ENCODE measurements at places on chromosomes 7 and 10.

DNA sequence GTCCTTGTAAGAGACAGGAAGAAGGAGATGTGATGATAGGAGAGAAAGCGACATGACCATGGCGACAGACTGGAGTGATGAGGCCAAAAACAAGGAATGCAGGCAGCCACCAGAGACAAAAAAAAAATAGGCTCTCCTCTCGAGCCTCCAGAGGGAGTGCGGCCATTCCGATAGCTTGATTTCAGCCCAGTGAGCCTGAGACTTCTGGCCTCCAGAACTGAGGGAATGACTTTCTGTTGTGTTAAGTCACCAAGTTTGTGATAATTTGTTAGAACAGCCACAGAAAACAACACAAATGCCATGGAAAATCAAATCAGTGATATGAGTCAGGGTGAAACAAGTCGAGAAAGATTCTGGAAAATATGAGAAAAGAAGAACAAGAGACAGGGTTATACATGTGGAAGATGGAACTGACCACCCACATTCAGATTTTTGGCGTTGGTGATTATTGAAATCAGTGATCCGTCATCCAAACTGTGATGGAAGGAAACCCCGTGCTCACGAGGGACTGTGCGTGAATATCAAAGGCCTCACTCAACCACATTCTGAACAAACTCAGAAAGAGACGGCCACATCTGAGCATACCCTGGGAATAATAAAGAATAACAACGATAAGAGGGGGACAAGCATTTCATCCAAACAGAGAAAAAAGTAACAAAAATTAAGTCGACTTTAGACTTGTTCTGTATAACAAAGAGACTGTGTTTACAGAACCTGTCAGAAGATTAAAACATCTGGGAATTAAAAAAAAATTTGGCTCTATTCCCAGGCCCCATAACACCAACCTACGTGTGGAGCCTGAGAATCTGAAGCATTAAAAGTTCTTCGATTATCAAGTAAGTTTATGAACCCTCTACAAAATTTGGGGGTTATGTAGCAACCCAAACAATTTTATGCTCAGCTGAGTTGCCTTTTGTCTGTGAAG, 72.1 kb downstream of the EEPD1 start:
- no peak for DNase-seq

DNA sequence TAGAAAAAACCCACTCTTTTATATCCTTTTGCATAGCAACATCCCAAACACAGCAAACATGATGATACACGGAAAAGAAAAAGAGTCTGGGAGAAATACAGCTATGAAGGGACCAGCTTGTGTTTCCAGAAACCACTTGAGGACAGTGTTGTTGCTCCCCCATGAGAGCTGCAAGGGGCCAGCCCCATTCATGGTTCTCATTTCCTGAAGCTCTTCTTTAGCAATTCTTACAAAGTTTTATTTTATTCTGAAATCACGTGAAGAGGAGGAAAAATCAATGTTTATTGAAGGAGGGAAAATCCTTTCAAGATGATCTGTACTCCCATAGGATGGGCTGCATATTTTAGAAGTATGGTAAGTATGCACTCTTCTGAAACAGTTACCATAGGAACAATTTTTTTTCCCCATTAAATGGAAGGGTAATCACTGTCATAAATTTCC, 17.5 kb upstream of the PRTFDC1 start:
- DNase-seq, result no peak

GRCh38 chr10:100167553-100168312, 18.1 kb downstream of the ERLIN1 start:
- no peak for DNase-seq

DNA sequence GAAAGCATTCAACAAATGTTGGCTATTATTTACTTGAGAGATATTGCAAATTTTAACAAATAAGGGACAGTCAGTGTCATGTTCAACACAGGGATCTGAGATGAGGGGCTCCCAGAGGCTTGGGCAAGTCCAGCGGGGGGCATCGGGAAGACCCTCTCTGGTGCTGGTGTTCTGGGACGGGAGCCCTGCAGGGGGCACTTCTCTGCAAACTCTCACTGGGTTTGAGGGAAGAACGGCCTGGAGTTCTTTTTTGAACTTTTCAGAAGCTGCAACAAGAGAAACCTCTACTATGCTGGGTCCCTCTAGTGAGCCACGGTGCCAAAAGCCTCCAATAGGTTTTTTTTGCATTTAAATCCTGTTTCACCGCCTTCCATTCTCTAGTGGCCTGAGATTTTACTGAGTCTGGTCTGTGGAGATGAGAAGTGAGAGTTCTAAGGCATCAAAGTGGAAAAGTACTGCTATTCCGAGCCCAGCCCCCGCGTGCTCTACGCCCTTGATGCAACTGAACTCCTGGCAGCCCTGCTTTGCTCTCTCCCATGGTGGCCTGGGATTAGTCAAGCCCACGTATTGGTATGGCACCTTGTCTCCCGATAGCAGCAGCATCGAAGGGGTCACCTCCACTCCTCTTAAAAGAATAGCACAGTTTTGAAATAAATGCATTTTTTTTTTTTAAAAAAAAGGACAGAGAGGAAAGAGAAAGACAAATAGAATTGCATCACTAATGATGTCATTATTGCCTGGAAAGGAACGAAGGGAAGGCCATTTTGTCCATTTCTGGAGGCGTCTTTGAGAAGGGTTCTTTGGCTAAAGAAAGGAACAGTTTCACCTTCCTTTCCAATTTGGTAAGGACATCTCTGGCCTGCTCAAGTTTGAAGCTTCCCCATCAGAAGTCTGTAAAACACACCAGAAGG, 43.5 kb downstream of the CLEC2L start:
- no peak for DNase-seq

- DNase-seq, result no peak
Observed at GRCh38 chr7:12888717-12889116, 201.3 kb downstream of the ARL4A start.

DNA sequence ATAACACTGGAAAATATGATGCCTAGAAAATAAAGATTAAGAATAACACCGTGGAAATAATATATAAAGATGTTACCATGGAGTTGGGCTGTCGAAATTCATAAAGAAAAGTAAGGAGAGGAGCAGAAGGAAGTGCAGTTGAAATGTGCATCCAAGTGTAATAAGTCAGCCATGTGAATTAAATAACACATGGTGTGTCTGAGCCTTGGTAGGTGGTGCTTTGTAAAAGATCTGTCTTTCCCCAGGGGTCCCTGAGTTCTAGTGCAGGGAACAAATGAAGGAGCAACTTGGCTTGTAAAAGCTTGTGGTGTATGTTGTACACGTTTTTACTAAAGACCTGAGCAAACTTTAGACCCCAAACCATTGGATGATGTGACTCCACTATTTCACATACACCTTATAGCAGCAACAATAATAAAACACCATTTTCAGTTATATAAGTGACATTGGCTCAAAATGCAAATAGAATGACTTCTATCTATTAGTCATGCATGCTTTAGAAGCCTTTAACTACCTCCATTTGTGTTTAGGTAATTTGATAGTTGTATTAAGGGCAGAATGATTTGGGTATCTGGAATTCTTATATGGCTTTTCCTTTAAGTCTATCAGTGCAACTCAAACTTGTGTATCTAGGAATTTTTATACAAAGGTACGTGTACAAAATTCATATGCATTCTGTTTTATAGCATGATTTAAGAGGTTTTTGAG, 11.3 kb downstream of the STARD3NL start:
- DNase-seq, result no peak

DNA sequence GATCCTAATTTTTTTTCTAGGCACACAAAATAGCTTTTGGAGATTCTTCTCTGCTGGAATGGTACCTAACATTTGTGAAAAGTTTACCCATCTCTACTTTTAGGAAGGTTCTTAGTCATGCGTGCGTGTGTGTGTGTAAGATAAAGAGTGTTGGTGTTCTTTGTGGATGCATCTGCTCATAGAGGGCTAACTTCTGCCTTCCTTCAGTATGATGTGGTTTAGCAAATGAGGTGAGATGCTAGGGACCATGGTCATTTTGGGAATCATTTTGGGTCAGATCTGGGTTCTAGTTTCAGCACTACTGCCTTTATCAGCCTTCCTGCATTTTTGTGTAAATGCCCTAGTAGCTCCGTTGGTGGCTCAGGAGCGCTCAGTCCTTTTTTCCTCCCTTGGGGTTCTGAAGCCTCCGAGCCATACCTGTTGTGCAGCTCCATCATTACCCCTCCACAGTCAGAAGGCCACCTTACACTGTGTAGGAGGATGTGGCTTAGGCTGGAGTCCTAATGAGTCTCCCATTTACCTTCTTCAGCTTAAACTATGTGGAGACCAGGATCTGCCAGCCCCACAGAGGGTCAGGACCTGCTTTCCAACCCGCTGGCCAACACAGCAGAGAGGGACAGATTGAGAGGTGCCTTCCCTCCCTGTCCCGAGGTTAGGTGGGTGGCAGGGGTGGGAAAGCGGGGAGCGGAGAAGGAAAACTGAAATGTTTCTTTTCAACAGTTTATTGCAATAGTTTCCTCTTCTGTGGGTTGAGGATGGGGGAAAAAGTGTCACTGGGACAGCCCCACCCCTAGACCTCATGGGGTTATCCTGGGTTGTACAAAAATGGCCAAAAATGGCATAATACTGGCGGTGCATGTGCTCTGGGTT, 31.2 kb downstream of the TSPAN14 start:
- DNase-seq, result no peak

- no peak for DNase-seq
Observed at GRCh38 chr7:48512892-48513291, 341.6 kb downstream of the ABCA13 start.

GRCh38 chr7:81114633-81115032, 195.8 kb upstream of the SEMA3C start:
- no peak for DNase-seq

DNA sequence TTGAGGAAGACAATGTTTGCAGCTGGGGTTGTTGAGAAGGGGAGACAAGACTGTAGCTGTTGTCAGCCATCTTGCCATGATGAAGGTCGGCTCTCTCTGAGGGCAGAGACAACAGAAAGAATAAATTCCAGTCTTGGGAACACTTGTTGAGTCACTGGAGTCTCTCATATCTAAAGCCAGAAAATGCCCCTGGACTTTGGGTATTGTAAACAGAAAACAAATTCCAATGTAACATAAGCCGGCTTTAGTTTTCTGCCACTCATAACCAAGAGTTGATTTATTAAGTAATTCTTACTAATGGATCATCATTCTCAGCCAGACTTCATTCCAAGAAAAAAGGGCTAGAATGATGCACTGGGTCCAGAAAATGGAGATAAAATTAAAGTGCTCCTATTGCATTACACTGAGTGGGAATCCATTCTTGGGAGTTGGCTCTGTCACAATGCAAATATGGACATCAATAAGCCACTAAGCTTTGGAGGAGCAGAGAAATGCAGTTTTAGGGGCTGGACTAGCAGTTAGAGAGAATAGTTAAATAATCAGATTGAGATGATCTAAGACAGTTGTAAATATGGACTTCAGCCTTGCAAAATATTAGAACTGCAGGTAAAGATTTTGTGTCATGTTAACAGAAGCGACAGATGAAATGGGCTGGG, 78.9 kb downstream of the ADAM12 start:
- no peak for DNase-seq

DNA sequence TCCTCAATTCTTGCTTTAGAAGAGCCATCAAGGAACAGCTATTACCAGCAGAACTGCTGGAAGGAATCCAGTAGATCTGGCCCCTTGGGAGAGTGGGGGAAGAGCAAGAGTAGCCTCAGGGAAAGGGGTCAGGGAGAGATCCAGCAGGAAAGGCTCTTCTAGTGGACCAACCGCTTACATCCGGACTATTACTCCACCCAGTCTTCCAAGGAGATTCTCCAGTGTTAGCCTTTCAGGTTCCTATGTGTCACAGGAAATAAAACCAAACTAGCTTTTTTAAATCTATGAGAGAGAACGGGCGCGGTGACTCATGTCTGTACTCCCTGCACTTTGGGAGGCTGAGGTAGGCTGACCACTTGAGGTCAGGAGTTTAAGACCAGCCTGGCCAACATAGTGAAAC, 34.3 kb downstream of the TET1 start:
- DNase-seq, result no peak

Data from stimulated activated CD4-positive, alpha-beta T cell treated with anti-CD3 and anti-CD28 coated beads, TNF-alpha, amount 100 ng/mL, for 48 hours (primary cell).